ENCODE measurements at places on chromosomes 4 and X.
A peak's percentile ranks its signal among the peaks of the same experiment; 100 is the strongest.

DNA sequence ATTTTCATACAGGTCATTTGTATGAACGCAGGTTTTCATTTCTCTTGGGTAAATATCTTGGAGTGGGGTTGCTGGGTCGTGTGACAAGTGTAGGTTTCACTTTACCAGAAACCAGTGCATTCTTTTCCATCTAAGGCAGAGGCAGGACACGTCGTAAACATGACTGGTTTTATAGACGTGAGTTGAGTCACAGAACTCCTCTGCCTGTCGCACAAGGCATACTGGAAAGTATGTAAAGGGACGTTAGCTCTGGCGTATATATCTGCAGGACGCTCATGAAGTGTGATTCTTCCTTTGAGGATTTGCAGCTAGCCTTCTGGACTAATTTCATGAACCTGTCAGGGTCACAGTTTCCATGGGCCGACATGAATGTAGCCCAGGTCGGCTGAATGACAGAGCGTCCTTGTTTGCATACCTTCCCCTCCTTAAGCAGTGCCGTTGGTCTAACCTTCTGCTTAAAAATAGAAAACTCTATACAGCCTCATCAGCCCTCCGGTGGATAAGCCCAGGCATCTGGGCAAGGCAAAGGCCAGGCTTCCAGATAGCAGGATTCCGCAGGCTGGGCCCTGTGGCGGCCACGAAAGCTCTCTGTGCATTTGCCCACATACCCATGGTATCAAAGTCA, 106.0 kb downstream of the GPR143 start:
- H3K4me1 ChIP-seq = no peaks in the 10 kb centered on the region
- H3K36me3 ChIP-seq = no peaks in the 10 kb centered on the region
- no peak overlapping the region for H3K27ac ChIP-seq

- peak within 1 kb of the TSS; percentile 93 for H3K27ac ChIP-seq
- no peak for DNase-seq
- H3K4me3 ChIP-seq = peak within 1 kb of the TSS; percentile 77
- H3K36me3 ChIP-seq = no peaks in the 10 kb centered on the region
- no peaks in the 10 kb centered on the region for H3K27me3 ChIP-seq
These were observed at the start of gene SLC9B2 for GRCh38 chr4:103076747-103077347. TSS of gene SLC9B2 (minus strand) at chr4:103076761. CDS start at chr4:103067550, 9,211 bp downstream.

GRCh38 chr4:176979416-176979815, 186.7 kb upstream of the VEGFC start:
- no peaks in the 10 kb centered on the region for H3K36me3 ChIP-seq
- H3K4me3 ChIP-seq = no peak overlapping the region
- H3K27ac ChIP-seq = no peak overlapping the region
- H3K4me1 ChIP-seq = no peaks in the 10 kb centered on the region
- H3K27me3 ChIP-seq = no peaks in the 10 kb centered on the region
- no peak for DNase-seq

GRCh38 chrX:117701050-117701449, 415.6 kb downstream of the KLHL13 start:
- no peaks in the 10 kb centered on the region for H3K4me1 ChIP-seq
- no peaks in the 10 kb centered on the region for H3K36me3 ChIP-seq
- H3K27ac ChIP-seq = no peak overlapping the region
- no peak for DNase-seq
- H3K27me3 ChIP-seq = no peaks in the 10 kb centered on the region
- no peak overlapping the region for H3K4me3 ChIP-seq

GRCh38 chr4:2443956-2444740, 24.8 kb upstream of the RNF4 start:
- H3K27ac ChIP-seq = no peak overlapping the region
- no peak overlapping the region for H3K4me3 ChIP-seq
- H3K27me3 ChIP-seq = no peaks in the 10 kb centered on the region
- no peaks in the 10 kb centered on the region for H3K4me1 ChIP-seq
- no peak for DNase-seq

DNA sequence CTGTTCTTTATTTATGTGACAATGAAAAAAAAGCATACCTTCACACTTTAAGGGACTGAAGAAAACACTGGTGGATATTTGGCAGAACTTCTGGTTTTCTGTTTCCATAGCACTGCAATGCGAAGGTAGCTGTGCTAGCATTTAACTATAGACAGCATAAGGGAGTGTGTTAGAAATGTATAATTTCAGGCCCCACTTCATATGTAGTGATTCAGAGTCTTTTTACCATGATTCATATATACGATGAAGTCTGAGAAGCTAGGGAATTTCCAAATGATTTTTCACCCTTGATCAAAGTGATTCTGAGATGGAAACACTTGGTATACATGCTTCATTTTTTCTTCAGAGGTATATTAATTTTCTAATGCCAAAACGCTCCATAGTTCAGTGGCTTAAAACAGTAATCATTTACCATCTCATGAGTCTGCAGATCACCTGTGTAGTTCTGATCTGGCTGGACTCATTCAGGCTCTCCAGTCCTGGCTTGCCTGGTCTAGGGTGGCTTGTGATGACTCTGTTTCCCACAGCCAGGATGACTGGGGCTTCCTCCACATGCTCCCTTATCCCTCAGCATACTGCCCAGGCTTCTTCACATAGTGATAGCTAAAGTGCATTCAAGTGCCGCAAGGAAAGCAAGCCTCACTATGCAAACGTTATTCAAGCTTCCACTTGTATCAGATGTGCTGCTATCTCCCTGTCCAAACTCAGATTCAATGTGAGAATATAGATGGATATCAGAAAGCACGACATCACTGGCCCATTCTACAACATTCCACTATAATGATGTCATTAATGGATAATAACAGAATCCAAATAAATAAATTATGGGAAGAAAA, 790.1 kb downstream of the TECRL start:
- no peak overlapping the region for H3K27ac ChIP-seq
- no peaks in the 10 kb centered on the region for H3K27me3 ChIP-seq
- no peaks in the 10 kb centered on the region for H3K36me3 ChIP-seq
- no peak for DNase-seq

- H3K4me1 ChIP-seq = no peaks in the 10 kb centered on the region
- no peak overlapping the region for H3K4me3 ChIP-seq
- no peak overlapping the region for H3K27ac ChIP-seq
- DNase-seq = no peak
- H3K27me3 ChIP-seq = no peaks in the 10 kb centered on the region
These were observed 78.0 kb upstream of the CLNK start for GRCh38 chr4:10762561-10762960.

Measured in testis (tissue), 5 donors.